ENCODE measurements at places on chromosomes 13 and 19.

DNA sequence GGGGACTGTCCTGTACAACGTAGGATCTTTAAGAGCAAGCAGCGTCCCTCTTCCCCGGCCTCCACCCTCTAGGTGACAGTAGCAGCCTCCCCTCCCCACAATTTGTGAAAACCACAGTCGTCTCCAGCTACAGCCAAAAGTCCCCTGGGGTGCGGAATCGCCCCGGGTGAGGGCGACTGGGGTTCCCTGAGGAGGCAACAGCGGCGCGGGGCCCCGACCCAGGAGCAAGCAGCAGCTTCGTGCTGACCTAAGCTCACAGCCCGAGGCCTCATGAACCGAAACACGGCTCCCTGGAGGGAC, 322 bp downstream of the ZNF558 start:
- peak; percentile 57 for DNase-seq

DNA sequence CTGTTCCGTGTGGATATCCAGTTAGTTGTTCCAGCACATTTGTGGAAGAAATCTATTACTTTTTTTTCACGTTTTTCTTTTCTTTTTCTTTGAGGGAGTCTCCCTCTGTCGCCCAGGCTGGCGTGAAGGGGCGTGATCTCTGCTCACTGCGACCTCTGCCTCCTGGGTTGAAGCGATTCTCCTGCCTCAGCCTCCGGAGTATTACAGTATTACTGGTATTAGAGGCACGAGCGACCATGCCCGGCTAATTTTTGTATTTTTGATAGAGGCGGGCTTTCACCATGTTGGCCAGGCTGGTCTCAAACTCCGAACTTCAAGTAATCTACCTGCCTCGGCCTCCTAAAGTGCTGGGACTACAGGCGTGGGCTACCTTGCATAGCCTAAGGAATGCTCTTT, 43.6 kb downstream of the ZNF611 start:
- no peak for DNase-seq

DNA sequence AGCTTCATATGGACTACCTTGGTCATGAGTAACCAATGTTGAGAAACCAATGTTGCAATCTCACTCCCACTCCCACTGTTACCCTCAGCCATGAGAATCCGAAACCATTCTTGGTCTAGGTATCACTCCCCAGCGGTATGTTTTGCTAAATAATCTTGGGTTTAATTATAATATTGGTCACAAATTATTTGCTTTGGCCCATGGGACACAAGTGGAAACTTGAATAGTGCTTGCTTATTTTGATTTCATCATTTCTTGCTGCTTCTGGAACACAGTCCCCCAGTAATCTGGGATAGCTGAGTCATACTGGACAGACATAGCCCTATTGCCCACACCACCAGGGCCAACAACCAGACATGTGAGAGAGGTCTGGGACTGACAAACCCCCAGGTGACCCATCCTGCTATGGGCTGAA, 171.6 kb upstream of the IPO5 start:
- DNase-seq = no peak

GRCh38 chr13:50678464-50679162, 164.9 kb downstream of the DLEU7 start:
- DNase-seq = peak; percentile 66

- DNase-seq = peak; percentile 67
These were observed 40.9 kb downstream of the GNG7 start for GRCh38 chr19:2661615-2662014.

- DNase-seq = peak; percentile 76
These were observed 485 bp upstream of the ZNF845 start for GRCh38 chr19:53333066-53333462.

DNA sequence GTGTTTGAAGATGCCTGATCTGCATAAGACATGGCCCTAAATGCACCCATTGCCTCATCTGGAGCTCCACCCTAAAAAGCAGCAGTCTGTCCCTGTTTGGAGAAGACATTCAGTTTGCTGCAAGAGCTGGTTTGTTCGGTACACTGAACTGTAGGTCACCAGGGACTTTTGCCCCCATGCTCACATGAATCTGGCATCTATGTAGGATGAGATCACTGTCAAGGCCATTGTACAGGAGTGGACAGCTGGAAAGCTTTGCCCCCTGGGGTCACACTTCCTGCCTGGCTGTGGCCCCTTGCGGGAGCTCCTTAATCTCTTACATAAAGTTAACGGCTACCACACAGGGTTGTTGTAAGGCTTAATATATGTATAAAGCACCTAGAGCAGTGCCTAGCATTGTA, 73.0 kb downstream of the IPO5 start:
- DNase-seq = no peak

- peak; percentile 44 for DNase-seq
These were observed 61.2 kb downstream of the MLLT1 start for GRCh38 chr19:6218491-6219146.

- DNase-seq = no peak
These were observed 9.4 kb upstream of the SPC24 start for GRCh38 chr19:11164879-11165406.

DNA sequence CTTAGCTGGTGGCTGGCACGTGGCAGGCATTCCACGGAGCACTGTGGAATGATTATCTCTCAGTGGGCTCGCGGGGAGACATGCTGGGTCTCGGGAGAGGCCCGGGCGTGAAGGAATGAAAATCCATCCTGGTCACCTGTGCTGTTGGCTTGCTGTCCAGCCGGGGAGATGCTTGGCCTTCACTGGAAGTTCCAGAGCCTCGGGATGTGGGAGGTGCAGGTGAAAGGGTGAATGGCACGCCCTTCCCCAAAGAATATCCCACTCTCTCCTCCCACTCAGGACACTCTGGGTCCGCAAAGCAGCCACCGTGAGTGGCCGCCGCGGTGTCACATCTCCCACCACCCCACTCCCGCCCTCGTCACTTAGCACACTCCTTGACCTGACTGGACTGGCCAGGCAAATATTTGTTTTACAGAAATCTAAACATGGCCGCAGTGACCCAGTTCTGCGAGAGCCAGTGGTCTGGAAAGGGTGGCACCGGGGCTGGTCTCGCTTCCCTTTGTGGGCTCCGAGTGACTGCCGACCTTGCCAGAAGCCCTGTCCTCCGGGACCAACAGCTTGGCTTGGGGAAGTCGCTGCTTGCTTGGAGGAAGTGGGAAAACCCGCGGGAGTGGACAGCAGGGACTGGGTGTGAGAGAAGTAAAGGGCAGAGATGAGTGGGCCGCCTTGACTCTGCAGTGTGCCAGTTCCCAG, 8.0 kb downstream of the DPP9 start:
- no peak for DNase-seq

DNA sequence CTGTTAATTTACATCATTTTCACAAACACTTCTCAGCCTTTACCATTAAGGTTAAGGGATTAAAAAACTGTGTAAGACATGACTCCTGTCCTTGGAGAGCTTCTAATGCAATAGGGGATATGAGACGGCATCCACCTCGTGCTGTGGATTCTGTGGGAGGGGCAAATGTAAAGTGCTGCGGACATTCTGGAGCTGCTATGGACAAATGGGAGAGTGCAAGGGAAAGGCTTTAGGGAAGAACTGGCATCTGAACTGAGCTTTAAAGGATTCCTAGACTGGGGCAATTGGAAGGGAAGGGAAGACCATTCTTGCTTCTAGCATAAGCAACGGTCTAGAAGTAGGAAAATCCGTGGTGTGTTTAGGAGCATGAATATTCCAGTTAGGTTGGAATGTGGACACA, 31.4 kb downstream of the CDADC1 start:
- DNase-seq = no peak

DNA sequence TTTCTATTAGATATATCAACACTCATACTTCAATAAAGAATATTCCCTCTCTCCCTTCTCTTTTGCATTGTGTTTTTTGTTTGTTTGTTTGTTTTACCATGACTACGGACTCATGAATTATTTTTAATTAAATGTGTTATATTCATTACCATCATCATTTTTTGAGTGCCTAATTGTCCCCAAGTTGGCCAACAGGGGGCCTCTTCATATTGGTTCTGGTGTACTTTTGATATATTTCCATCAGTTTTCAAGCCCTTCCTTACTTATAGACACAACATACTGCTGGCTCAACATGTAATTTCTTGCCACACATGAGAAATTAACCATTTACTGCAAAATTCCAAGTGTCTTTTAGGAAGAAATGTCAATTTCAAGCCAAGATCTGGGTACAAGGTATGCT, 54.5 kb upstream of the GPC6 start:
- DNase-seq = no peak

DNA sequence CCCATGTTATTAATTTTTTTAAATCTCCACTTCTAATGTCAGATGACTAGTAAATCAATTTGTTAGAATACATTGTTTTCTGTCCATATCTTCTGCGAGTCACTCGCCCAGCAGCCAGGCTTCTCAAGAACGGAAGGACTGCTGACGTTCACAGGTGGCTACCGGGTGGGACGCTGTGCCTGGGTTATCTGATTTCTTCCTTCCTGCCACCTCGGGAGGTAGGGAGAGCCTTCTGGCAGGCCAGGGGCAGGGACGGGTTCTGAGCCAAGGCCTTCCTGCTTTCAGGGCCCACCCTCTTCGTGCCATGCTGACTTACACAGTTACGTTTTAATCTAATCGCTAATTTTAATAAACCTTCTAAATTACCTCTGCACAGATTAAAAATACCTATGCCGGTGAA, 7.9 kb upstream of the C1QTNF9 start:
- no peak for DNase-seq

- DNase-seq = no peak
These were observed 37.4 kb downstream of the KLF5 start for GRCh38 chr13:73096173-73096572.

- no peak for DNase-seq
These were observed 9.8 kb upstream of the CDC42EP5 start for GRCh38 chr19:54482889-54483288.

- no peak for DNase-seq
These were observed 4.8 kb downstream of the EMP3 start for GRCh38 chr19:48330012-48330681.

- DNase-seq = peak; percentile 83
These were observed 7.1 kb downstream of the LIPE start for GRCh38 chr19:42420055-42420544.

DNA sequence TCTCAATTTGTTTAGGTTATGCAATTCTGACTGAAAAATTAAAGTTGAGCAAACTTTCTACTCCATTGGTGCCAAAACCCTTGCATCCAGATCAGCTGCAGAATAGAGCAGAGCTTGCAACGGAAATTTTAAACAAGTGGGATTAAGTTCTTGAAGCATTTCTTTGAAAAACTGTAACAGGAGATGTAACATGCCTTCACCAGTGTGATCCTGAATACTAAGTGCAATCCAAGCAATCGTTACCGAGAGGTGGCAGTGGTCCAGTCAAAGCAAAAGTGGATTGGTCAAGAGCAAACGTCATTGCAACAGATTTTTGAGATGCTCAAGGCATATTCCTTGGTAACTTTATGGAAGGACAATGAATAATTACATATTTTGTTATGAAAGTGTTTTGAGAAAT, 841.1 kb upstream of the SLITRK5 start:
- no peak for DNase-seq

DNA sequence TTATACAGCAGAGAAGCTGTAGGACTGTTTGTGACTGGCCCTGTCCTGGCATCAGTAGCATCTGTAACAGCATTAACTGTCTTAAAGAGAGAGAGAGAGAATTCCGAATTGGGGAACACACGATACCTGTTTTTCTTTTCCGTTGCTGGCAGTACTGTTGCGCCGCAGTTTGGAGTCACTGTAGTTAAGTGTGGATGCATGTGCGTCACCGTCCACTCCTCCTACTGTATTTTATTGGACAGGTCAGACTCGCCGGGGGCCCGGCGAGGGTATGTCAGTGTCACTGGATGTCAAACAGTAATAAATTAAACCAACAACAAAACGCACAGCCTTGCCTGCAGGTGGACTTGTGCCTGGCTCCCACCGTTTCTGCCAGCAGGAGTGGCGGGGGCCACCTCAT, 27.3 kb upstream of the LDLR start:
- no peak for DNase-seq

DNA sequence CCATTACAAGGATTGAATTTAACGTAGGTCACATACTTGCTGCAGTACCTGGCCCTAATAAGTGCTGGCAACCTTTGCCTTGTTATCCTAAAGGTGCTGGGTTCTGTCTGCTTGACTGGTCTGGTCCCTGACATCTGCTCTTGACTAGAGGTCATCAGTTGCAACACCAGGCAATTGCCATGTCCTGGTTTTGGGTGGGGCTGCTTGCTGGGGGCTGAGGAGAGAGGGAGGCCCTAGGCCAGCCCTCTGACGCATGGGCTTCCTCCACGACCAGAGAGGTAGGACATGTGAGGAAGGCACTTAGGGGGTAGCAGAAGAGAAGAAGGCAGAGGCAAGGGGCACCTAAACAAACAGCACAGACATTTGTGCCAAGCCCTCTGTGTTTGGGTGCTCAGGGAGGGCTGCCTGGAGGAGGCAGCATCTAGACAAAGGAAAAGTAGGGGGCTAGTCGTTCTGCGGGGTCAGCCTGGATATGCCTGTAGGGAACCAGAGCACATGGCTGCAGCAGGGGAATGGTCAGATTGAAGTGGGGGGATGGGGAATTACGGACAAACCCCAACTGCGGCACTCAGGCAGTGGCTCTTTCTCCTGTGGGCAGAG, 21.7 kb downstream of the VSTM2B start:
- DNase-seq = no peak

- DNase-seq = no peak
These were observed 12.7 kb downstream of the MED25 start for GRCh38 chr19:49830766-49831165.

GRCh38 chr19:17761148-17761547, 9.9 kb downstream of the FCHO1 start:
- no peak for DNase-seq

DNA sequence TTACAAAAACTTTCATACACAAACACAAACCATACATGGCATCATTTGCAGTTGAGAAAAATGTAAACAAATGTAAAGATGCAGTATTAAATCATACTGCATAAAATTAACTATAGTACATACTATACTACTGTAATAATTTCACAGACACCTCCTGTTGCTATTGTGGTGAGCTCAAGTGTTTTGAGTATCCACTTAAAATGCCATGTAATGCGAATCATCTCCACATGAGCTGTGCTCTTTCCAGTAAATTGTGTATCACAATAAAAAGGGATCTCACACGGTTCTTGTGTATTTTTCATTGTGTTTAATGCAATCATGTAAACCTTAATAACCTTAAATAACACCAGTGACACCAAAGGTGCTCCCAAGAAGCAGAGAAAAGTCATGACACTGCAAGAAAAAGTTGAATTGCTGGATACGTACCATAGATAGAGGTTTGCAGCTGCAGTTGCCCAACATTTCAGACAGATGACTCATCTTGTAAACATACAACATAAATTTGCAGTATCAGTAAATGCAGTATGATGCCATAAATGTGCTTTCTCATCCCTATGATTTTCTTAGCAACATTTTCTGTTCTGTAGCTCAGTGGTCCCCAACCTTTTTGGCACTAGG, 166.6 kb downstream of the RAP2A start:
- peak; percentile 57 for DNase-seq

DNA sequence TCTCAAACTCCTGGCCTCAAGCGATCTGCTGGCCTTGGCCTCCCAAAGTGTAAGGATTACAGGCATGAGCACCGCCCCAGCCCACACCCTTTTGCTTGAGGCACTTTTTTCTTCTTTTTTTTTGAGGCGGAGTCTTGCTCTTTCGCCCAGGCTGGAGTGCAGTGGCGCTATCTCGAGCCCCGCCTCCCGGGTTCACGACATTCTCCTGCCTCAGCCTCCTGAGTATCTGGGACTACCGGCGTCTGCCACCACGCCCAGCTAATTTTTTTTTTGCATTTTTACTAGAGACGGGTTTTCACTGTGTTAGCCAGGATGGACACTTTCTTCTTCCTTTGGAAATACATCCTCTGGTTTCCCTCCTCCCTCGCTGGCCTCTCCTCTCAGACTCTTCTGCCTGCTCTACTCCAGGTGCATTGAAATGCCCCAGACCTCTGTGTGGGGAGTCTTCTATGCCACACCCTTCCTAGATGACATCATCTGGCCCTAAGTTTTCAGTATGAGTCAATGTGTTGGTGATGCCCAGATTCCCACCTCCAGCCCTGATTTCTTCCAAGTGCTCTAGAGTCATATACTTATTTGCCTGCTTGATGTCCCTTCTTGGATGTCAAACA, 20.7 kb upstream of the TPT1 start:
- DNase-seq = peak; percentile 26

Data from RKO (cell line).